ENCODE measurements at places on chromosomes 12 and 14. TPM values are rescaled to one million over a fixed set of nuclear protein-coding genes. Genes with fewer than 3 reads are reported as not detected.

The ANO4 gene
- 0.76 TPM for total RNA-seq

The RHOJ gene
- total RNA-seq: 13.4 TPM

The TNS2 gene
- total RNA-seq: 106 TPM

The PPM1H gene
- 23.3 TPM for total RNA-seq

The ABCC9 gene
- 49.5 TPM for total RNA-seq

The NOVA1 gene
- 14.6 TPM for total RNA-seq

The UNC79 gene
- 1.1 TPM for total RNA-seq

The APOF gene
- total RNA-seq: not detected

The ALG10 gene
- total RNA-seq: 19.8 TPM

The TMEM132D gene
- total RNA-seq: 1.3 TPM

The SLC5A8 gene
- 21.5 TPM for total RNA-seq

The KRT2 gene
- total RNA-seq: not detected

The SERPINA9 gene
- total RNA-seq: not detected

The INTS13 gene
- total RNA-seq: 19.8 TPM

The RNASE3 gene
- 3.3 TPM for total RNA-seq

The KRT80 gene
- 0.70 TPM for total RNA-seq

The PGF gene
- total RNA-seq: 9.6 TPM

The HOXC6 gene
- 17.0 TPM for total RNA-seq

The SLC39A9 gene
- 93.4 TPM for total RNA-seq

The IFNG-AS1 gene
- 0.70 TPM for total RNA-seq

The BDKRB2 gene
- total RNA-seq: 7.8 TPM

The STXBP6 gene
- total RNA-seq: 6.8 TPM

Measured in metanephros (tissue), 2 donors.